GM12891 (cell line): ENCODE measurements at places on chromosomes 16 and 17.

DNA sequence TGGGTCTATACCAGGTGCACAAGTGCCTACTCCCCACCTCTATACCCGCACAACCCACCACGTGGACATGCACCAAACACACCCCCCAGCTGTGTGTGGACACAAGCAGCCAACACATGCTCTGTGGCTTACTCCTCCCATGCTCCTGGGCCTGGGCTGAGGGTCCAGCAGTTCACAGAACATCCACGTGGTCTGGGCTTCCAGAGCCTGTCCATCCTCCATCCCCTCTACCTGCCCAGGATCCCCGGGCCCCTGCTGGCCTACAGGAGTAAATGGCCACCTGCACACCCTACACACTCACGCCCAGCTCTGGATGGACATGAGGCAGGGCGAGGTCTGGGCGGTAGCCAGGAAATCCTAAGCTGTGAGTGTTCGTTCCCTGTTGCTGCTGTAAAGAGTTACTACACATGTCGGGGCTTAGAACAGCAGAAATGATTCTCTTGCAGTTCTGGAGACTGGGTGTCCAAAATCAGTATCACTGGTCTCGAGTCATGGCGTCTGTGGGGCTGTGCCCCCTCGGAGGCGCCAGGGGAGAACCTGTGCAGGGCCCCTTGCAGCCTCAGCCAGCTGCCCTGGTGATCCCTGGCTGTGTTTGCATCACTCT is 15.0 kb upstream of the RAI1 start:
- DNase-seq: no peak

DNA sequence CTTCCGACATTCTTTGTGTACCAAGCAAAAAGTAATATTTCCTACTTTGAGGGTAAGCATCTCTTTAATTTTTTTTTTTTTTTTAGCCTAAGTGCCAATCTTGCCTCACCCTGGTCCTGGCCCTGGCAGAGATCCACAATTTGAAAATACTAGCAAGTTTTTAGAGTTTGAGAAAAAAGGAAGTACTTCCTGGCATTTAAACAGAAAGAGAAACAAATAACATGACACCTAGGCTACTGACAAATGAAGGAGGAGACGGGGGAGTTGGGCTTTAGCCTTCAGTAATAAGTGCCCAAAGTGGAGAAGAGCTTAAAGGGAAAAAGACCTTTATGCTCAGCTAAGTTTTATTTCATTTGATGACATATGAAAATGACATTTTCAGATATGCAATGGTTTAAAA is 92.8 kb downstream of the HS3ST3A1 start:
- DNase-seq: no peak

DNA sequence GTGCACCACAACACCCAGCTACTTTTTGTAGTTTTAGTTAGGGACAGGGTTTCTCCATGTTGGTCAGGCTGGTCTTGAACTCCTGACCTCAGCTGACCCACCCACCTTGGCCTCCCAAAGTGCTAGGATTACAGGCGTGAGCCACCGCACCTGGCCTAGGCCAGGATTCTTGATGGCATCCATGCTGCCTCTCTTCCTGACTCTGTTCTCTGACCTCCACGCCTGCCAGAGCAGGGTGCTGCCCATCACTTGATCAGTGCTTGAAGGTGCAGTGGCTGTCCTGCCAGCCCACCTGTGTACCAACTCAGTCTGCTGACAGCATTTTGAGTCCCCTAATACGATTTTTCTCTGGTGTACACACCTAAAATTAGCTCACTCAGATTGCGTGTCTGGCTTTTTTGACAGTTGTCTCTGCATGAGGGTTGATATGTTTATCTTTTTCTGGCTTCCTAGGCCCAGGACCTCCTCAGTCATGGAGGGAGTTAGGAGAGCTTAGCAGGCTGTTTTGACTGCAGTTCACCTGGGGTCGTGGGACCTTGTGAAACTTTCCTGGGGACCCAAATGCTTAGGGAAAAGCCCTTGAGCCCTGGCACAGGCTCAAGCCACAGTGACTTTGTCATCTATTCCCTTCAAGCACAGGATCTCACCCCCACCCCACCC is 5.9 kb downstream of the HAS3 start:
- DNase-seq: no peak

DNA sequence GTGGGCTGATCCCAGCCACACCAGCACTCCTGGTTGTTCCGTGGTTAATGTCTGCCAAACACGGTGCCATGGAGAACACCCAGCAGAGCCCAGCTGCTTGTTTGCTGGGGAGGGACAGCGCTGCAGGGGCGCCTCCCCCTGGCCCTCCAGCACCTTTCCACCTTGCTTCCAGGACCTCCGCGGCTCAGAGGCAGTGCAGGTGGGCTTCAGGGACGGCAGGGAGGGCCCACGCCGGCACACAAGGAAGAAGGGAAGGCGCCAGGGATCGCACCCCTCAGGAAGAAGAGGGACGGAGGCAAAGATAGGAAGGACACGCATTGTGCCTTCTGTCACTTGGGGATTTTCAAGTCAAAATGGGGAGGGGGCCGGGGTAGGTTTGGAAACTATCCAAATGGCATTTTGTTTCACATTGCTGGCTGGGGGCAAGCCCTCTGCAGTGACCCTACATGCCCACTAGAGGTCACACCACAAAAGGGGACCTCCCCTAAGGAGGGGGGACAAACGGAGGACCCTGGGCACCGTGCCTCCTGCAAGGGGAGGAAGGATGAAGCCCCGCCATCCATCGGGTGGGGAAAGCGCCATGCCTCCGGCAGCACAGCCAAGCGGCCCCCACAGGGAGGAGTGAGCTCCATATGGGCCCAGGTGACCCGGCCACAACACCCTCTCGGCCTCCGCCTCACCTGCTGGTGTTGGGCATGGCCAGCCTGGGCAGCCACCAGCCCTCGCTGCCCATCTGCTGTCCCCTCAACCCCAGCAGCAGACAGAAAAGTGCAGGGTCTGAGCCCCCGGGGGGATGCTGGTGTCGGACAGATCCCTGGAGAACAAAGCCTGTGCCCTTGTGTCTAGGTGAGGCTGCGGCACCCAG is 7.5 kb upstream of the C16orf95 start:
- DNase-seq: peak; percentile 84

DNA sequence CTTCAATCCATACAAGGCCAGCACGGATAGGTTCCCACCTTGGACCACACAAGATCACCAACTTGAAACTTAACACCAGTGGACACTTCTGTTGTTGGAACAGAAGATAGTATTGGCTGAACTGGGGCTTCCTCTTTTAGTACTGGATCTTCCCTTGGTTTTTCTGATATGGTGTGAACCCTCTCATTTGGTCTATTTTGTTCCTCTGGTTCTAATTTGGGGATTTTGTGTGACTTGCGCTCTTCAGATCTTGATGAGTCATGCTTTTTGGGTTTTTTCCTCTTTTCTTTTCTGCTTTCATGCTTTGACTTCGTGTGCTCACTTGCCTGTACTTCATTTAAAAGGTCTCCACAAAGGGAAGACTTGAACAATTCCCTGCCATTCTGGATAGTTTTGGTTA is 39.0 kb downstream of the SOST start:
- DNase-seq: no peak

DNA sequence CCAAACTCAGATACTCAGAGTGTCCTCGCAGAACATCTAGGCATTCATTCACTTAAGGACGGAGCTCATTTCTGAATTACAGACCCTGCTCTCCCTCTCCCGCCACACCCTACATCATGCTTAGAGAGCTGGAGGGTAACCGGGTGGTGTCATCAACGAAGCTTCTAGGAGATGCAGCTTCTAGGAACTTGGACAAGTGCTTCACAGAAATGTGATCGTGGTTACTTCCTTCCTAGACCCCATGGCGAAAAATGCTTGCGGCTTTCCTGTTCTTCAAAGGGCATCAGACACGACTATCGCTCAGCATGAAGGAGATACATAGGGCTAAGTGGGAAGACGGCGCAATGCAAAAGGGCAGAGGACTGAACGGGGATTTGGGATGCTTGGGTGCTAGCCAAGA is 126.8 kb downstream of the ZFHX3 start:
- no peak for DNase-seq

DNA sequence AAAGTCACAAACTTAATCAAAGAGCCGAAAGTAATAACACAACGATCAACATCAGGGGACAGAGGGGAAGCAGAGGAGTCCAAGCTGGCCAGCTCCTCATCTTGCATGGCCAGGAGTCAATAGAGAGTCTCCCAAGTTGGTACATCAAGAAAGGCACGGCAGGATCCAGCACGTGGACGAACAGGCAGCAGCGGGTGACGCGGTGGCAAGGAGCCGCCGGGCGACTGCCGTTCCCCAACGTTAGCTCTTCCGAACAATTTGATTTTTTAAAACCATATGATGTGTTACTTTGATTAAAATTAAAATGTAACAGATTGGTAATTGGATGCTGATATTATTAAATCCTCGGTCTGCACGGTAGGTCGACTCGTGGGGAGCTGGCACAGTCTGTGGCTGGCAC is 81.8 kb upstream of the DOC2B start:
- DNase-seq: no peak

DNA sequence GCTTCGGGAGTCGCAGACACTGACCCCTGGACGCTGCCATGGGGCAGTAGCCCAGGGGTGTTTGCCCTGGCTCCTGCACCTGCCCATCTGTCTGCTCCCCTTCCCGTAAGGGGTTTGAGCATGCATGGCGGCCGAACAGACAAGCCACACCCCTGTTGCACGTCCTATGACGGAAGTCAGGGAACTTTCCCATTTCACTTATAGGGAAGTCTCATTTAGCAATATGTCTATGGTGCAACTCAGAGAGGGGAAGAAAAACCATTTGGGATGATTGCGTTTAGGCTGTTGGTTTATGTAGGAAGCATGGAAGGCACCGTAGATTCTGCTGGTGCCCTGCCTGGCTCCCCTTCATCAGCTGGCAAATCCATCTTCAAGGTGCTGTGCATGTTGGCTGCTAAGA is 112.5 kb downstream of the HAPSTR1 start:
- DNase-seq: no peak

DNA sequence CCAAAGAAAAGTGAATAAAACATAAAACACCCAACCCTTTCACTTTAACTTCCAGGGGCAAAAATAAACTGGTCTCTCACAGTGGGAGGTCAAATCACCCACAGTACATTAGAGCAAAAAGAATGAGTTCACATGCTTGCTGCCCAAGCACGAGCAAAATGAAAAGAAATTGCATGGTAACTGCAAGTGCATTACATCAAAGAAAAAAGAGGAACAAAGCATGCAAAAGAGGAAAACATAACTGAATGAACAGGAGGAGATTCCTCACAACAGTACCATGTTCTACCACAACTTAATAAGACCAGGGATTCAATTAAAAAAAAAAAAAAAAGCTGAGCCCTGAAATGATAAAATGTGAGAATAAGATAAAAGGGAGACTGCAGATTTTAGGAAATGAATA is 12.3 kb downstream of the DNAH2 start:
- DNase-seq: no peak

DNA sequence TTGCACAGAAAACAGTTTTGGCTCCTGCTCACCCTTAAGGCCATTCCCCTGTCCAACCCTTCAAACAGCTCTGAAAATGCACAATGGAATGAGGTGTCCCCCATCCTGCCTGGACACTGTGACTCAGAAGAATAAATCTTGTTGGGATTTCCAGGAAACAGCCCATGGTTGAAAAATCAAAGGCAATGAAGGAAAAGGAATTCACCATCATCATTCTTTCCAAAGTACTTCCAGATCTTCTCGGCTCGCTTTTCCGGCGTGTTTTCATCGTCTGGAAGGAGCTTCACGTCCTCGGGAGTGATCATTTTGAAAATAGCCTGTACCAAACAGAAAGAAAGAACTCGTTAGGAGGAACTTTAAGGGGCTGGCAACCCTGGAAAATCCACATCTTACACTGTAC is 4.3 kb downstream of the RCVRN start:
- no peak for DNase-seq

DNA sequence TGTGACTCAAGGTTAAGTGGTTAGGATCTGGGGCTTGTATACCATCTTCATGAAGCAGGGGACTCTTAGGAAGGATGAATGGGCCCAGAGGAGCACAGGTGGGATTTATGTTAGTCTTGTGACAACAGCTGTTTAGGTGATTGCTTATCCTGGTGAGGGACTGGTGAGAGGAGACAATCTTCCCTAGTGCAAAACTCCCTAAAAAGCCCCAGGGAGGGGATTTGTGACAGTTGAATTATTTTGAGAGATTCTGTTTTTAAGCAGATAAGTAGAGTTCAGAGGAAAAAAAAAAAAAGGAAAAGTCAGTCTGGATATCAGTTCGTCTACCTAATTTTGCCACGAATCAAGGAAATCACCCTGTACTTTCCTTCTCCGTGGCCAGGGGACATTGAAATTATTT is 35.1 kb upstream of the SEC14L1 start:
- DNase-seq: no peak

GRCh38 chr17:77687921-77688320 is 270.6 kb upstream of the TNRC6C start:
- DNase-seq: no peak

GRCh38 chr16:67055712-67056487 is 27.0 kb downstream of the CBFB start:
- DNase-seq: peak; percentile 11

DNA sequence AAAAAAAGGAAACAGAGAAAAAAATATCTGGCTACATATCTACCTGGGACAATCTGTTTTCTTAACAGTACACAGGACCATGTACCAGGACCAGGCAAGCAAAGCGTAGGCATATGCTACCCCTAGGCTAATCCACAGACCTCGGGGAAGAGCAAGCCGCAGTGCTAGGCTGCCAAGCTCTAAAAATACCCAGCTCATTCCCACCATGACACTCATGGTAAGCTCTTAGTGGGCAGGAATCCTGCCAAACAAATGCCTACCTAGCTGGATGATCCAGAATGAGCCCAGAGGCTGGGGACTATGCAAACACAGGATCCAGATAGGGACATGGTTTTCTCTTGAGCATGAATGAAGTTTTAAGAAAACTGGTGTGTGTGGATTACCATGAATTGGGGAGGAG is 95.6 kb downstream of the GRIN2A start:
- no peak for DNase-seq

DNA sequence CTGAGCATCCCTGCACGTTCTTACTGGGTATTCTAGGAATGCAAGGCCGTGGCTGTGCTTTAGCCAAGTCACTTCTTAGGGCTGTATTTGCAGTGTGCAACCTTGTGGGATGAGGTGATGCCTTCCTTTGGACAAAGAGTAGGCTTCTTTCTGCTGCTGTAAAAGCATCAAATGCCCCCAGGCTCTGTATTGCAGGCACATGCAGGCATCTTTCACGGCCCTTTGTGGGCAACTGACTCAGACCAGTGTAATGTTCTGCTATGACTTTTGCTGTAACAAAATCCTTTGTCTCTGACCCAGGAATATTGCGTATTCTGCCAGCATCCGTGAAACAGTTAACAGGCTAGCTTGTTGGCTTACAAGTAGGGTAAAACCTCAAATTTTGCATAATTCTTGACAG is 30.9 kb upstream of the GCSH start:
- no peak for DNase-seq

- DNase-seq: no peak
Measured at GRCh38 chr16:30368122-30368791, 2.0 kb downstream of the TBC1D10B start.
